ENCODE measurements at places on chromosomes 3 and 15.

GRCh38 chr3:191414286-191414685, 46.7 kb upstream of the PYDC2 start:
- peak; percentile 15 for DNase-seq

- DNase-seq, result no peak
These were observed 19.7 kb upstream of the TM4SF19 start for GRCh38 chr3:196357905-196358304.

DNA sequence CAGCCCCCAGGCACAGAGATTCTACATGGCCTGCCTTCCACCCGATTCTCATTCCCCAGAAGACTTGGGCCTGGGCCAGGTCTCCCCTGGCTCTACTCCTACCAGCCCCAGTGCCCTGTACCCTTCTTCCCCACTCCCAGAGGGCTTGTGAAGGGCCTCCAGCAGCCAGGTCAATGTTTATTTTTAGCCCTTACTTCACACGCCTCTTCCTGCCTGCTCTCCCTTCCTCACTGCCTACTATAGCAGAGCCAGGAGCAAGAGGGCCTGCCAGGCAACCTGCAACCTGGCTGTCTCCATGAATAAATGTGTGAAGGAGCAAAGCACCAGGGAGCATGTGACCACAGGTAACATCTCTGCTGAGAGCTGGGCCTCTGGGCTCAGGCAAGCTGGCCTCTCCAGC, 26.4 kb upstream of the APEH start:
- no peak for DNase-seq

DNA sequence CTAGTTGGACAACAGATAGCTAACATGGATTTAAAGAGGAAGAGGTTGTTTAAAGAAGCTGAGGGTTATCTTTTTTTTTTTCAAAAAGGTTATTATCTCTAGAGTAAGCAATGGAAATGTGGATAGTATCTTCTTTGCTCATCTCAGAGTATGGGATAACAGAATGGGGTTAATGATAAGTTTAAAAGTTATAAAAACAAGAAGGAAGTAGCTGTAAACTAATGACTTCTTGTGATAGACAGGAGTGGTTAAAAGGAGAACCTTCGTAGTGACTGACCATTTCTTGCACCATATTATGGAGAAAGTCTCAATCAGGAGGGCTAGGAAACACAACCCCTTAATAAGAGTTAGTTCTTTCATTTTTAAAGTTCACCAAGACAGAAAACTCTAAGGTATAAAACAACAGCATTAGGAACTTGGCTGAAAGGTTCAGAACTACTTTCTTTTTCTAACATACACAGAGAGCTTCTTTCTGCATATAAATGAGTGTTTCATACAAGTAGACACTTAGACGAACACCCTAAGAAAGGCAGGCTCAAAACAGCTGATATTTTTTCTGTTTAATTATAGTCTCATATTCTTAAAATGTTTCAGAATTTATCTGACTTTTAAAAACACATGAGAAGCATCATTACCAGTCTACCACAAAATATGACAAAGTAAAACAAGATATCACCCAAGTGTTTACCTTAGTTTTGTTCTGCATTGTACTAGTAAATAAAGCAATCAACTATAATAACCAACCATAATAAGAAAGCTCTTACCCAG, 140.0 kb downstream of the MEIS2 start:
- no peak for DNase-seq

DNA sequence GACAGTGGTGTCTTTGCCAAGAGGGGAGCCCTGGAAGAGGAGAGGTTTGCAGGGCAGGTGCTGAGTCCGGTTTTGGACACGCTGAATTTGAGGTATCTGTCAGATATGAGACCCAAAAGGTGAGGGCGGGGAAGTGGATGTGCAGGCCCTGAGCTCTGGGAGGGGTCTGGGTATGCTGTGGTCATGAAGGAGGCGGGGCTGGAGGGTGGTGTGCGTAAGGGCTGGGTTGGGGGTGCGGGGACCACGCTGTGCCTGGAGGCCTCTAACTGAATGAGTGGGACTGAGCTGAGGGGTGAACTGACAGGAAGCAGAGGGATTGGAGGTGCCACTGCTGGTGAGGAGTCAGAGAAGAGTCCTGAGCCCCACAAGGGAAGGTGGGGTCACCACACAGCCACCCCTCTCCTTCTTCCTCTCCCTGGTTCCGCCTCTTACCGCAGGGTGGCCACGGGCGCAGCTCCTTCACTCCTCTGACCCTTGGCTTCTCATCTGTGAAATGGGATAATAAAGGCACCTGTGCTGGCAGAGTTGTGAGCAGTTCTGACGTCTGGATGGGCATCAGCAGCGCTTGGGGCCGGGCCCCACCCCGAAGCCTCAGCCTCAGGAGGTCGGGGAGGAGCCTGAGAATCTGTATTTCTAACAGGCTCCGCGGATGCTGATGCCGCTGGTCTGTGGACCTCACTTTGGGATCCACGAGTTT, 28.8 kb downstream of the PSTPIP1 start:
- DNase-seq, result no peak

- DNase-seq, result no peak
These were observed 465 bp upstream of the GK5 start for GRCh38 chr3:142225885-142226215.

GRCh38 chr3:10999221-11000107, 6.9 kb downstream of the SLC6A1 start:
- no peak for DNase-seq

DNA sequence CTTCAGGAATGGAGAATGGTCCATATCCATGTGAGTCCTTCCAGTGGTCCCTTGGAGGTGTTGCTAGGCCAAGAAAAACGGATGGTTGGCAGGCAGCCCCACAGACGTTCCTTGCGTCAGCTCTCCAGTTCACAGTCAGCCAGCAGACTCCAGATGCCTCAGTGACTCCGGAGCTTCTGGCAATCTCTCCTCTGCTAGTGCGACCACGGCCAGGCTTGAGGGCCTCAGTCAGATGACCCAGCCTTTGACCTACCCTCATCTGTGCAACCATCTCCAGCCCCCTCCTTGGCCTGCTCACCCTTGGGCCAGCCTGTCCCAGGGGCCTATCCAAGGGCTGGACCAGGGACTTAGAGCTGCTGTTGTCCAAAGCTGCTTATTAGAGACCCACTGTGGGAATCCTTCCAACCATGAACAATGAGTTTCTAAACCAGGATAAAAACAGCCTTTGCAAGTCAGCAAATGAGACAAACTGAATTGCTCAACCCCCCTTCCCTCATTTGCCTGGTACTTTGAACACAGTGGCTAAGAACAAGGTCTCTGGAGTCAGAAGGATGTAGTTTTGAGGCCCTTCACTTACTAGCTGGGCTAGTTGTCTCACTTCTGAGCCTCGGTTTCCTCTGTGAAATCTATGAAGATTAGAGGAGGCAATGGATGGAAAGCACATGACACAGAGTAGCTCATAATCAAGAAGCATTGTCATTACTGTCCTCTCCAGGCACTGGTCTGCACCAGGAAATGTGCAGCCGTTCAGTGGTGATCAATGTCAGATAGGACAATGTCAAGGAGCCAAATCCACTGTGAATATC, 44.8 kb downstream of the ANP32A start:
- DNase-seq, result peak; percentile 67

DNA sequence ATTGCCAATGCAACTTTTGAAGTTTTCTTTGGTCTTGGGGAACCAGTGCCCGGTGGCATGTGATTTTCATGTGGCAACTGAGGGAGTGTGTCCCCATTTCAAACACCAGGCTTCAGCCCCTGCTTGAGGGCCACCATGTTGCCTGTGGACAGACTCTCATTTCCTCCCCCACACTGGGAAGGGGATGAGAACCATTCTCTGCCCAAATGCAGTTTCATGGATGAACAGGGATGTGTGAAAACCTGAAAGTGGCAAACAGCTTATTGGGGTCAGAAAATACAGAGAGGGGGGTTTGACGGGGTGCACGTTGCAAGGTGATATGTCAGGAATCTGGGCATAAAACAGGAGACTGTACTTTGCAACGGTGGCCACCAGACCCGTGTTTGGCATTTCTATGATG, 6.3 kb downstream of the FAM107A start:
- no peak for DNase-seq
